Activated CD4-positive, alpha-beta T cell treated with anti-CD3 and anti-CD28 coated beads, Interleukin-2, amount 50 U/mL, for 16 hours (primary cell): ENCODE measurements at places on chromosomes 3 and 15.

DNA sequence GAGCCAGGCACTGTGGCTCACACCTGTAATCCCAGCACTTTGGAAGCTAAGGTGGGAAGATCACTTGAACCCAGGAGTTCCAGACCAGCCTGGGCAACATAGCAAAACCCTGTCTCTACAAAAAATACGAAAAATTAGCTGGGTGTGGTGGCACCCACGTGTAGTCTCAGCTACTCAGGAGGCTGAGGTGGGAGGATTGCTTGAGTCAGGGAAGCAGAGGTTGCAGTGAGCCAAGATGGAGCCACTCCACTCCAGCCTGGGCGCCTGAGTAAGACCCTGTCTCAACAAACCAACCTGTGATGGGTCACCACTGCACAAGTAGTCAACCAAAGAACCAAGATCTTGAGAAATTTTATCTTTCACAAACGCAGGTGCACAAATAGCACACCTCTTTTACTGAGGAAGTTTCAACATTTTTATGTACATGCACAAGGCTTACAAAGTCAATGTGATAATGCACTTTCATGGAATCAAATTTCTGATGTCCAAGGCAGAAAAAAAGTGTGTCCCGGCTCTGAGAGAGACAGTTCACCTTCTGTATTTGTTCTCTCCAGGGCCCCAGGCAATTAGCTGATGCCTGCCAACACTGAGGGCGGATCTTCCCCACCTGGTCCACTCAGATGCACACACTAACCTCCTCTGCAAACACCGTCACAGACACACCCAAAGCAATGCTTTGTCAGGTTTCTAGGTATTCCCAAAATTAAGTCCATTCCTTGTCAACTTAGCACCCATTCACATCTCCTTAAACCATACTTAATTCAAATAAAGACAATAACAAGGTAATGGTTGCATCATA is 12.4 kb downstream of the ACAA1 start:
- no peak for DNase-seq

DNA sequence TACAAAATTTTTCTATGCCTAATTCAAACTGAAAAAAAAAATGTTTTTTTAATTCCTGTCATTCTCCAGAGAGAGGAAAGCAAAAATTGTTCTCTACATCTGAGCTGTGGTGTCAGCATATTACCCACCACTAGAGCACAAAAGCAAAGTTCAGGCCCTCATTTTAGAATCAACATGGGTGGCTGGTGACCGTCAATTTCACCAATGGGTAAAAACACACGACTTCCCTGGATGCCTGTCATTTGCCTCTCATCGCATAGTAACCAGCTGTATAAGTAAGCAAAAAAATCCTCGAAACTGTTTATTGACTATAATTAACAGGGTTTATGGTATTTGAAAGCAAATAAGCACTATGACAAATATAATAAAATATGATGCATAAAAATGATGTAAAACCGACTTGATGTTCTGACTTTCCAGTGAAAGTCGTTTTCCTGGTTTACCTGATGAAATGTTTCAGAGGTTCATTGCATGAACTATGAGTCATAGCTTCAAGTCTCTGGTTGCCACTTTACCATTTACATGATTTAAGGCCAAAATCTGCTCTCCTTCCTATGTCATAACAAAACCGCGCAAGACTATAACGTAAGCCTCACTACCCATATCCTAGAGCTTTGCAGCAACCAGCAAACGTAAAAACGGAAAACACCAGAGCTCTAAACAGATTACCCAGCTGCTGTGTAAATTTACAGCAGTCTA is 60.5 kb downstream of the THBS1 start:
- peak; percentile 85 for DNase-seq

DNA sequence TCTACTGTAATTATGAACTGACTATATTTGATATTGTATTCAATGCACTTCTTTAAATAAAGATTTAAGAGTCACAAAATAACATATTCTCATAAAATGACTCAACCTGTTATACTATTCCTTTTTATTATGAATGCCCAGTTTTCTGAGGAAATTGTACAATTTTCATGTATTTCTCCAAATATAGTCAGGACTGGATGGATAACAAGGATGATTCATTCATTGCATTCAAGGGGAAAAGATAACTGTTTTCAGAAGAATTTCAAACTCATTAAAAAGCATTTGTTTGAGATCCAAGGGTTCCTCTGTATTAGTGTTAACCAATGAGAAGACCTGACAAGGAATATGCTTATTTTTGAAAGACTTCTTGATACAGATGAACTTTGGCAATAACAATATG is 163.7 kb downstream of the MEIS2 start:
- DNase-seq = no peak

DNA sequence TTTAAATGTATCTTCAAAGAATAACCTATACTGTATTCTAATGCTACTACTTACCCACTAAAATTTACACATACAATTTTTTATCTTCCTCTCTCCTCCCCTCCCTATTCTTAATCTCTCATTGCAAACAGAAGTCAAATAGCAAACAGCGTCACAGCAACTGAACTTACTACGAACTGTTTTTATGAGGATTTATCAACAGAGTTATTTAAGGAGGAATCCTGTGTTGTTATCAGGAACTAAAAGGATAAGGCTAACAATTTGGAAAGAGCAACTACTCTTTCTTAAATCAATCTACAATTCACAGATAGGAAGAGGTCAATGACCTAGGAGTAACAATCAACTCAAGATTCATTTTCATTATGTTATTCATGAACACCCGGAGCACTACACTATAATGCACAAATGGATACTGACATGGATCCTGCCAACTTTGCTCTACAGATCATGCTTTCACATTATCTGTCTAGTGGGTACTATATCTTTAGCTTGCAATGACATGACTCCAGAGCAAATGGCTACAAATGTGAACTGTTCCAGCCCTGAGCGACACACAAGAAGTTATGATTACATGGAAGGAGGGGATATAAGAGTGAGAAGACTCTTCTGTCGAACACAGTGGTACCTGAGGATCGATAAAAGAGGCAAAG is 984 bp downstream of the FGF7 start:
- DNase-seq = no peak

GRCh38 chr15:26050984-26051383 is 187.9 kb upstream of the ATP10A start:
- DNase-seq = no peak

DNA sequence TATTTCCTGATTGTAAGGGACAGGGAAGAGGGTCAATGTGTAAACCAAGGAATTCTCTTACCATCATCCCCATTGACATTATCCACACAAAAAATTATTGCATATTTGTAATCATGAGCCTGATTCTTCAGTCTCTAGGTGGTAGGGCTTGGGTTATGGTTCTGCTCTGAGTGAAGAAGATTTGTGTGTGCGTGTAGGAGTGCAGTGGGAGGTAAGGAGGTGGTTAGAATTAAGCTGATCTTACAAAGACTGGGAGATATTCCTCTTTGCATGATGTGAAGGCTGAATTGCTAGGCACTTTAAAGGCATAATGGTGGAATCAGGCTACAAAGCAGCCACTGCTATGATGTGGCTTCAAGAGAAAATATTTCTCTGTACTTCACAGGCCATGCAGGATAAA is 23.0 kb upstream of the MINDY4B start:
- DNase-seq = no peak

GRCh38 chr3:149224736-149225594 is 3.3 kb upstream of the CP start:
- peak; percentile 90 for DNase-seq

DNA sequence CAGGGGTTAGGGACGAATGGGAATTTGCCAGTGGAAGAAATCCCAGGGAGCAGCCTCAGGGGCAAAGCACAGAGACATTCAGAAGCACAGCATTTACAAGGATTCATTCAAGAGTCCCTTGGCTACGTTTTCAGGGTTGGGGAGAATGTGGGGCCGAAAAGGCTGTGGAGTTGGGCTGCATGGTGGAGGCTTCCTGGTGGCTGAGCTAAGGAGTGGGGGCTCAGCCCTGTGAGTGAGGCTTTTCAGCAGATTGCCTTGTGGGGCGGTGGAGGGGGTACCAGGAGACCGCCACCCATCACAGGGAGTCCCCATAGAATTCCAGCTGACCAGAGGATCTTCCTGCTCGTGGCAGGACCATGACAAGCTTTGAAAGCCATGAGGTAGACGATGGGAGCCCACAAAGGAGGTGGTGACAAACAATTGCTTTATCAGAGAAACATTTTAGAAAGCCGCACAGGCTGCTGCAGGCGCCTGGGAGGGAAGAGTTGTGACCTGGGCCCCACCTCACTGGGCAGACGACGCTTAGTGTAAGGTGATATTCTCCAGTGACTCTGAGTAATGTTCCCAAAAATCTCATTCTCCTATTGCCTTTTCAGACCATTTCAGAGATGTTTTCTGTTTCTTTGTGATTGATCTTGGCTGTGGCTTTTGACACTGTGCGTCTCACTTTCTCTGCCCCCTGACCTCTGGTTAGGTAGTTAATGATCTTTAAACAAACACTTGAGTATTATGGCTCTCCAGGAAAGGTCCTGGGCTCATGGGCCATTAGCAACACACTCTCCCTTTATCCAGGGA is 128.0 kb downstream of the DNAJB8 start:
- DNase-seq = no peak

DNA sequence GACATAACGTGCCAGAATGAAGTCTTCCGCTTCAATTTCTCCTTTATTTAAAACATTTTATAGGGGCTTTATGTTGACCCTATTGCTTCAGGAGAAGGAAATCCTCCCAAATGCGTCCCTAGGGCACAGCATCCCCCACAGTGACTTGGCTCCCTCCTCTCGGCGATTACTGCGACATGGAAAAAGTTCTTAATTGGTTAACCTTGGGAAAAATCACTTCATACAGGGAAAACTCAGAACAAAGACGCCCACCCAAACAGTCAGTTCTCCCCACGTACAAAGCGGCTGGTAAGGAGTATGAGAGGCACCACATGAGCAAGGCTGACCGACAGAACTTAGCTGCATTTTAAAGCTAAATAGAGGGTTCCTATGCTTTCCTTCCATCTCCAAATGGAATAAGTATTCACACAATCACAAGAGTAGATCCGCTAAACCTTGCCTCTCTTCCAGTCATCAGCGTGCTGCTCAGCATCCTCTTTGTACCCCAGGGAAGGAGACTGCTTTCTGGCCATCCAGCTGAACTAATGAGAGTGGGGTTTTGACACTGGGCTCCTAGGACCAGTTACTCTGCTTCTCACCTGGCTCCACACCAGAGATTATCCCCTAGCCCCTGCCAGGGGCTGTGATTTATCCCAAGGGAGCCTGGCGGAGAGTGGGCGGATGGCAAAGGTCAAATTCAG is 415.3 kb upstream of the WNT5A start:
- no peak for DNase-seq

DNA sequence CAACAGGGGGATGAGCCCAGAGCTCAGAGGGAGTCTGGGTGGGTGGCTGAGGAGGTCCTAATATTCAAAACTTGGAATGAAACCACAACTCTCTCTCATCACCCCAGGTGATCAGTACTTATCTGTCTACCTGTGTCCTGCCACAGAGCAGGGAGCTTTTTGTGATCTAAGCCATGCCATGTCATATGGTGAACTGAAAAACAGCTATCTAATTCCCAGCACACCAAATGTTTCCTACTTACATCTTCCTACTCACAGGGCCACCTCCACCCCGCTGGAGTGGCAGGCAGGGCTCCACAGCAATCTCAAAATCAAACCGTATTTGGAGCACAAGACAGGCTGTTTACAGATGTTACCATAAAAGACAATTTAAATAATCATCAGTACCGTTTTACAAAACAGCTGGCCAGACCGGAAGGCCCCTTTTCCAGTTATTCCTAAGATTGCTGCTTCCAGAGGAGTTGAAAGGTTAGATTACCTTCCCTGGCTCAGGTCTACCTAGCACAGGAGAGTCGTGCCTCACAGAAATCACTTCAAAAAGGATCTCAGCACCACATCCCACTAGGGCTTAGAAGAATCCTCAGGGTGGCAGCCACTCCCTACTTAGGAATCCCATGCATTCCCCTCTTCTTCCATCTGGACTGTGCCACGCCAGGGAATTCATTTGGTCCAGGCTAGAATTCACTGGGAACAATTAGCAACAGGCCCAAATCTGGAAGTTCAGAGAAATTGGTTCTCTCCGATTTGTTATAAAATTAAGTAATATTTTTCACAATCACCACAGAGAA is 226.6 kb upstream of the IL12A start:
- DNase-seq = no peak

- DNase-seq = no peak
Measured at GRCh38 chr3:44762690-44763089, 1.1 kb downstream of the KIF15 start.

DNA sequence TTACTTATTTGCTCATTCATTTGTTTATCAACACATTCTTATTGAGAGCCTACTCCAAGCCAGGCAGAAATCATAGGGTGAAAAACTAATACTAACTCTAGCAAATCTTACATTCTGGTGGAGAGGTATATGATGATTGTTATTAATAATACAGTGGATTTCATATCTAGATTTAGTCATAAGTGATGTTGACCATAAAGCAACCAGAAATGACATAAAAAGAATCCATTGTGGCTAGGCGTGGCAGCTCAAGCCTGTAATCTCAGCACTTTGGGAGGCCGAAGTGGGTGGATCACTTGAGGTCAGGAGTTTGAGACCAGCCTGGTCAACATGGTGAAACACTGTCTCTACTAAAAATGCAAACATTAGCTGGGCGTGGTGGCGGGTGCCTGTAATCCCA is 26.2 kb upstream of the IL20RB start:
- peak; percentile 28 for DNase-seq
